Mucosa of gallbladder (tissue), 1 donor: ENCODE measurements at places on chromosomes 12 and 14. TPM values are rescaled to one million over a fixed set of nuclear protein-coding genes. Genes with fewer than 3 reads are reported as not detected.

GRCh38 chr12:118650586-118650960, 274.2 kb downstream of the SUDS3 start:
- DNase-seq: no peak

- DNase-seq: peak; percentile 33
These were observed 18.1 kb upstream of the SGPP1 start for GRCh38 chr14:63745858-63746425.

- DNase-seq: no peak
These were observed 230.2 kb downstream of the BCL11B start for GRCh38 chr14:99041820-99042174.

DNA sequence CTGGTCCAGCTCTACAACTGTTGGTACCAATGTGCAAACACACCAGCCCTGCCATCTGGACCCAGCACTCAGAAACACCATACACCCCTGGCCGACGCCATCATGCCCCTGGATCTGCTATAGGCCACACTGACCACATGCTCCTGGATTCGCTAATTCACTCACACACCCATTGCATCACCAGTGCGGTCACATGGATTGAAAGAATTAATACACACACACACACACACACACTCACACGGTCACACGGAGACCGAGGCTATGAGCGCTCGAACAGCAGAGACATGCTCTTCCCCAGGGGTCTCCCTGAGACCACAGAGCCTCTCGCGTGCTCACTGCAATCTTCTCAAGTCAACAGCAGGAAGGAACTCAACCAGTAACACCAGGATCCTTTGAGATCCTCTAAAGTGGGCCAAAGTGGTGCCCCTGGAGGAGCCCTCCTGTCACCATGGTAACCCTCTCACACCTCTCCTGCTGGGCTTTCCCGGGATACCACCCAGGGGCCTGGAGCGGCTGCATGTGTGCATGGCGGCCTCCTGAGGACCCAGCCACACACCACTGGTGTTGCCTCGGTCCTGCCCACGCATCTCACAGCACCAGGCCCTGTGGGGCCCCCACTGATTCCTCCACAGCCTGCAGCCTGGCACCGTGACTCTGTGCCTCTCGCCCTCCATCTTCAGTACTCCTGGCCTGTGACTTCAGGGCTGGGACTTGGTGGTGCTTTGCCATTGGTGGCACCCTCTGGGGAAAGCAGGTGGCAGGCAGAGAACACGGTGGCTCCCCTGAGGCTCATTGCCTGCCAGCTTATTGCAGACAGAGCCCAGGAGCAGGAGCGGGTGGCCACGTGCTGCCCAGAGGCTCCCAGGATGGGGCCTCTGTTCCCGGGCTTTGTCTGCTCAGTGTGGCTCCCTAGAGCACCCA, 15.1 kb downstream of the LRTM2 start:
- no peak for DNase-seq

- no peak for DNase-seq
These were observed 93.8 kb downstream of the MED13L start for GRCh38 chr12:116183741-116184141.

DNA sequence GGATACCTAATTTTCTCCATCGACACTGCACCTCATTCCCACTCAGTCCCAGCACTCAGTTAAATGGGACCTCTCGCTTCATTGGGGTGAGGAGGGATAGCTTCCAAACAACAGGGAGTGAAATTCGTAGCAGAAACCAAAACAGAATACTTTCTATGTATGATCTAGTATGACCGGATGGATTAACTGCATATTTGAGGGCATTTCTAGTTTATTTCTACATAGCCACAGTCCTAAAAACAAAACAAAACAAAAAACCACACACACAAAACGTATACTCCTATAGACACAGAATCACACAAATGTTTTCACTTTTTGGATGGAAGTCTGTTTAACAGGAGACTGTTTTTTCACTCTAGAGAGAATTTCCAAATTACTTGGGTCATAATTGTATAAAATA, 307.5 kb upstream of the FKBP4 start:
- no peak for DNase-seq

DNA sequence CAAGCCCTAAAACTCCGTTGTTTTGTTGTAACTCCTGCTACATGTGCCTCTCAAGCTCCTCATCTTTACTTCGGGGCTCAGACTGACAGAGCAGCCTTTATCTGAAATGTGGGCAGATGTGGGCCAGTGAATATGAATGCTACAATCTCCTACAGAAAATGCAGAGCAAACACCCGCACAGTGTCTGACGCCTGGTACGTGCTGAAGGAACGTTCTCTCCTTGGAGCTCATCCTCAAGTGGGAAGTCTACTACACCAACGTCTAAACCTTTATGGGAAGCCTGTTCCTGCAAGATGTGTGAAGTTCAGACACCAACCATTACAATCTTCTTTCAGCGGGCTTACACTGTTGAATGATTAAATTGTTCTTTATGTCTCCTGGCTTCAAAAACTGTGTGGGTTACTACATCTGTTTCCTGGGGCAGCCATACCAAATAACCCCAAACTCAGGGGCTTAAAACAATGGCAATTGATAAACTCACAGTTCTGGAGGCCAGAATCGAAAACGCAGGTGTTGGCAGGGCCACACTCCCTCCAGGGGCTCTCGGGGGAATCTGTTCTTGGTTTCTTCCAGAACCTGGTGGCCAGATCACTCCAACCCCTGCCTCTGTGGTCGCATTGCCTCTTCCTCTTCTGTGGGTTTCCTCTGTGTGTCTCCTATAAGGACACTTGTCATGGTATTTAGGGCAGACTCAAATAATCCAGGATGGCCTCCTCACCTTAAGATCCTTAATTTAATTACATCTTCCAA, 179.7 kb upstream of the PLXNC1 start:
- no peak for DNase-seq

DNA sequence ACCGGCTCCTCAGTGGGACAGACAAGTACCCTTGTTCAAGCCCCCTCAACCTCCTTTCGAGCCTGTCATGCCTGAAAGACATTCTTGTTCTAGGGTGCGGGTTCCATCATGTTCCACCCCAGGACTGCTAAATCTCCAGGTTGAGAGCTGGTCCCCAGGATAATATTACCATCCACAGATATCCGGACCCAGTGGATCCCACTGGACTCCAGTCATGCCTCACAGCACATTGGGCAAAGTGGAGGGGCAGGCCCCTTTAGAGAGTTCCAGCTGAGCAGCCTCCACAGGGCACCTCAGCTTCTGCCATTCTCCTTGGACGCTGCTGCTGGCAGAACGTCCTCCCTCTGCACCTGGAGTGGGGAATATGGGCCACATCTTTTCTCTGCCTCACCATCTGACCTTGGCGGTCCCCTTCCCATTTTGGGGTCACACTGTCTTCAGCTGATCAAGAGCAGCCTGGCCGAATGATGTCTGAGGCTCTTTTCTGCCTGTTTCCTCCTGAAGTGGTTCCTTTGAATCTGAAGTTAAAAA, 137.4 kb downstream of the BCL11B start:
- DNase-seq: no peak

DNA sequence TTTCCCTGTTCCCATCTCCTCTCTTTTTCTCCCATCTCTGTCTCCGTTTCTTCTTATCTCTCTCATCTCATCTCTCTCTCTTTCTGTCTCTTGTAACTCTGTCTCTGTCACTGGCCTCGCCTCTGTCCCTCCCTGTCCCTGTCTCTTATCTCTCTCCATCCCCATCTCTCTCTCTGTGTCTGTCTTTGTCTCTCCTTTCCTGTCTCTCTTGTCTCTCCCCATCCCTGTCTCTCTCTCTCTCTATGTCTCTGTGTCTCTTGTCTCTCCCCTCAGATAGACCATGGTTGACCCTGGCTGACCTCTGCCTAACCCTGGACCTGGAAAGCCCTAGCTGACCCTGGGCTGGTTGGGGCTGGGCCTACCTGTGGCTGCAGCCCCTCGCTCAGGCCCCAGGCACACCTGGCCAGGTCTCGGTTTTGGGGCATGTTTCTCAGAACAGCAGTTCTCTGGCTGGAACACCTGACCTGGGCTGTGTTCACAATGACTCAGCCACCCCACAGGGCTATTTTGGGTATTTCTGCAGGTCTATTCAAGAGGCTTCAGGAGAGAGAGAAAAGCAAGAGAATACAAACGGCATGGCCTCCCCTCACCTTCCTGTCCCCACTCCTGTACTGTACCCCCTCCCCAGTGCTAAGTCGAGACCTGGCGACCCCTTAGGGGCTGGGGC, 174.4 kb downstream of the TMEM121 start:
- no peak for DNase-seq

- DNase-seq: no peak
These were observed 1.8 kb upstream of the KRT83 start for GRCh38 chr12:52323001-52323400.

DNA sequence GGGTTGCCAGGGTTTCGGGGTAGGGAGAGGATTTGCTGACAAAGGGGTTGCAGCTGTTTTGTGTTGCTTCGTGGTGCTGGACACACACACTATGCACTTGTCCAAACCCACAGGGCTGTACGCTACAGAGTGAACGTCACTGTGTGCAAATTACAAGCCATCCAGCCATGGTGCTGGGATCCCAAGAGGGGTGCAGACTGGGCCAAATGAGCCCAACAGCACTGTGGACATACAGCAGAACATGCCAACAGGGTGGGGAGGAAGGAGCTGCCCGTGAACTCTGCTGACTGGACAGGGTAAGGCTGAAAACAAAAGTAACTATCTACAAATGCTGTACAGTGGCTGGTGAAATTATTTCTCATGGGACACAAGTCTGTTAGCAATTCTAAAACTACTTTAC, 25.2 kb downstream of the POLE start:
- DNase-seq: no peak

GRCh38 chr14:78254911-78255461, 84.8 kb downstream of the NRXN3 start:
- no peak for DNase-seq

- peak; percentile 80 for DNase-seq
These were observed 29.0 kb downstream of the CHGA start for GRCh38 chr14:92951912-92952471.

RILPL2 gene
- 6.2 TPM for total RNA-seq

CATSPERB gene
- 10.5 TPM for total RNA-seq

- no peak for DNase-seq
These were observed 30.9 kb downstream of the BICDL1 start for GRCh38 chr12:120019938-120020337.

GRCh38 chr12:108304633-108305032, 34.5 kb downstream of the CMKLR1 start:
- no peak for DNase-seq

GRCh38 chr14:60649875-60650372, 647 bp upstream of the SIX1 start:
- no peak for DNase-seq

CCDC175 gene
- total RNA-seq: 0.58 TPM

GRCh38 chr12:32901553-32901952, 5.0 kb upstream of the PKP2 start:
- no peak for DNase-seq

TMEM263 gene
- 49.4 TPM for total RNA-seq

- no peak for DNase-seq
These were observed 11.2 kb downstream of the RHOF start for GRCh38 chr12:121781998-121782979.

GRCh38 chr12:132622437-132623071, 4.0 kb downstream of the P2RX2 start:
- DNase-seq: peak; percentile 37

DNA sequence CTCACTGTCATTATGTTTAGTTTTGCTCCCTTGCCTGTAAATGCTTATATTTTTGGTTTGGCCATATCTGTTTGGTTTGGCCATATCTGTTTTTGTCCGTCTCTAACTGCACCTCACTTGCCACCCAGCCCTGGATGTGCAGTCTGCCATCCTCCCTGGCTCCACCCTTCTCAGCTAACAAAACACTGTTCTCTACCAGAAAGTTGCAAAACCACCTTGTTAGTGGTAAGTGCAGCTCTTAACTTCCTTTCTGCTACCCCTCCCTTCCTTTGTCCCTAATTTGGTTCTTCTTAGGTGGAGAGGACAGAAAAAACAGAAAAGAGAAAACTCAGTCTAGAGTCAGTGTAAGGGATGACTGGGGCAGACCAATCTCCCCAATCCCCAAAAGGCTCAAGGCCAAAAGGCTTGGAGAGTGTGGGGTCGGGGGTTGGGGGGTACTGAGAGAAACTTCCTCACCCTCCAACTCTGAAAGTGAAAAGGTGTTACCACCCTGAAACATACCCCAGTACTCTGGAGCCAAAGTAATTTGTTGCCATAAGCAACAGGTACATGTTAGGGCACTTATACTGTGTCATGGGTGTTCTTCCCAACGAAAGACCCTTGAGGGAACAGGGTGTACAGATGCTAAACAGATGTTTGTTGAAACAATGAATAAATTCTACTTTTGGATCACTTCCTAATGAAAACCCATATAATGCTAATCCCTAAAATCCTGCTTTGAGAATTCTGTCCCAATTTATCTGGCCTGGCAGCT, 5.0 kb downstream of the BIN2 start:
- no peak for DNase-seq

DNA sequence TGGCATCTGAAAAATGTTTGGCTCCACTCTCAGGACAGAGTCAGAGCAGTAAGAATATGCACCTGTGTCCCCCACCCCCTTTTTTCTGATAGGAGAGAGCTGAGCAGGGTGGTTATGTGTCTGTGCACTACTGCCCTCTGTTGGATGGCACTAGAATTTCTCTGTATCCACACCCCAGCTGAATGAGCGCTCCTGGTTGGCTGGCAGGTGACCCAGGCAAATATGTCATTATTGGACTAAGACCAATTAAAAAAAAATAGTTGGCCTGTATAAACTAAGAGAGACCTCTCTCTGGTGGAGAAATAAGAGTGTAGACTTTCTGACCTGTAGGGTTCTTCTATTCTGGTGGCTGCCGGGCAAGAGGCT, 107.0 kb downstream of the PTCSC3 start:
- peak; percentile 56 for DNase-seq

ANKRD33 gene
- not detected for total RNA-seq

HOXC11 gene
- not detected for total RNA-seq

RERG gene
- total RNA-seq: 5.9 TPM

- peak; percentile 89 for DNase-seq
These were observed 85.3 kb downstream of the SAMD4A start for GRCh38 chr14:54652188-54652587.

FAM222A gene
- total RNA-seq: 11.0 TPM

DNA sequence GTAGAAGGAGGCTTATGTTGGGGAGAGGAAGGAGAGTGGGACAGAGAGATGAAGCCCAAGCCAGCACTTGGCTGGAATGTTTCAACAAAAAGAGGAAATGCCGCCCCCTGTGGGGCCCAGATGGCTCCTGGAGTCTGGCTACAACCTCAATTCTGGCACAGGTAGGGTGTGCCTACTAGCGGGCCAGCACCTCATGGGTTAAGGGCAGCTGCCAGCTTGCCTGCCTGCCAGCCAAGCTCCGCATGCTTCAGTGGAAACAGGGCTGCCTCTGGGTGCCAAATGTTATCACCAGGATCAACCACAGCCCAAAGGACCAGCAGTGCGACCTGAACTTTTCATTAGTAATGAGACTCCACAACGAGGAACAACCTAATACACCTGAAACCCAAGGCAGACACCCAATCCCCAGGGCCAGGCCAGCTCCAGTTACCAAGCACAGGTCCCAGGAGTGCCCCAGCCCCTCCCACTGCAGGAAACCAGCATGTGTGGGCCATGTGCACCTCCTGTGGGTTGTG, 11.3 kb downstream of the RAB15 start:
- no peak for DNase-seq

DNA sequence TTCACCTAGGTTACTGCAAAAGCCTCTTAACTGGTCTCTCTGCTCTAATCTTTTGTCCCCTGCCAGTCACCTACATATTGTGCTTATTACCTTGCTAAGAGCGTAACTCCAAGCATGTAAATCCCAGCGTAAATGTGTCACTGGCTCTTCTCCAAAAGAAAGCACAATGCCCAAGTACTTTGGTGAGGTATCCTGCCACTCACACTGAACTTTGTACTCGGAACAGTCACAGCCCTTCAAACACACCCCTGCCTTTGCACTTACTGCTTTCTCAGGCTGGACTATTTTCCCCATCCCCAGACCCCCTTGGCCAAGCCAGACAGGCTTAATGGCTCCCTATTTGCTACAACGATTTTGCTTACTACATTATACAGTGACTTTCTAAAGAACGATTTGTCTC, 31.7 kb downstream of the GALNT4 start:
- DNase-seq: peak; percentile 66
